ENCODE measurements at places on chromosomes 6 and 20.
A peak's percentile ranks its signal among the peaks of the same experiment; 100 is the strongest.

DNA sequence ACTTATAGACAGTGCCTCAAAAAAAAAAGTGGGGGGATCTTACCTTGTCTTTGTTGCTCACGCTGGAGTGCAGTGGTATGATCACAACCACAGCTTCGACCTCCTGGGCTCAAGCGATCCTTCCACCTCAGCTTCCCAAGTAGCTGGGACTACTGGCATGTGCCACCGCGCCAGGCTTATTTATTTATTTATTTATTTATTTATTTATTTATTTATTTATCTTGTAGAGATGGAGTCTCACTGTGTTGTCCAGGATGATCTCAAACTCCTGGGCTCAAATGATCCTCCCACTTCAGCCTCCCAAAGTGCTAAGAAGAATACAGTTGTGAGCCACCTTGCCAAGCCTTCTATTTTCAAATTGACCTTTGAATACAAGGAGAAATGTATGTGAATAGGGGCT is 553.0 kb upstream of the BTBD3 start:
- no peak for DNase-seq

- DNase-seq: no peak
These were observed 28.4 kb upstream of the SIRPA start for GRCh38 chr20:1866834-1867233.

- no peak for DNase-seq
These were observed 28.8 kb upstream of the EYA2 start for GRCh38 chr20:46865824-46866223.

GRCh38 chr6:155026706-155027045 is 31.6 kb downstream of the TIAM2 start:
- DNase-seq: no peak

- no peak for DNase-seq
These were observed 40.5 kb upstream of the PKHD1 start for GRCh38 chr6:52127957-52128356.

GRCh38 chr6:82057846-82058554 is 189.5 kb downstream of the IBTK start:
- no peak for DNase-seq

- peak; percentile 84 for DNase-seq
These were observed 894.3 kb downstream of the TFAP2A start for GRCh38 chr6:9520417-9521151.

DNA sequence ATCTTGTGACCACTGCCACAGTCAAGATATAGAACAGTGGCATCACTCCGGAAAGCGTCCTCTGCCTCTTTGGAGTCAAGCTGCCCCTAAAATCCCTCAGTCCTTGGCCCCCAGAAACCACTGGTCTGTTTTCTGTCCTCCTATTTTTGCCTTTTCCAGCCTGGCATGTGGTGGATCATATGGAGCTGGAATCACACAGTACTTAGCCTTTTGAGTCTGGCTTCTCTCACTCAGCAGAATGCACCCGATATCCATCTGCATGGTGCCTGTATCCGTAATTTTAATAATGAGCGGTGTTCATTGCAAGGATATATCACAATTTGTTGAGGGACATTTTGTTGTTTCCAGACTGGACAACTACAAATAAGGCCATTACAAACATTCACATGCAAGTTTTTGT is 49.0 kb upstream of the STX16 start:
- DNase-seq: no peak

- no peak for DNase-seq
These were observed 6.8 kb upstream of the CST8 start for GRCh38 chr20:23484081-23484480.

GRCh38 chr6:34592208-34592952 is 36.3 kb upstream of the SPDEF start:
- DNase-seq: no peak

GRCh38 chr20:62695448-62696414 is 12.9 kb upstream of the NTSR1 start:
- no peak for DNase-seq

DNA sequence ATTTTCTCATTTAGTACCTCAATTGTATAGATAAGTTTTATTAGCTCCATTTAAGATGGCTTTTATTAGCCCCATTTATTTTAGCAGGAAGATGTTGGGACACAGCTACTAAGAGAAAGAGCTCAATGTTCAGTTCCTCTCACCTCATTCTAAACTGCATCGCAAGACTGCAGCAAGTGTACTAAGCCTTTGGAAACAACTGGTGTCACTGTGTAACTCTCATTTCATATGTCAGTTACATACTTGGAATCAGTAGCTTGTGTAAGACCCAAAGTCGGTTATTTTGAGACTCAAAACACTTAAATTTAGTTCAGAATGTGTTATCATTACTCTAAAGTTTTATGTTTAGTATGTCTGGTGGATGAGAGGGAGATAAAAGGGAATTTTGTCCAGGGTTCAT is 482.9 kb downstream of the BMP2 start:
- DNase-seq: no peak

DNA sequence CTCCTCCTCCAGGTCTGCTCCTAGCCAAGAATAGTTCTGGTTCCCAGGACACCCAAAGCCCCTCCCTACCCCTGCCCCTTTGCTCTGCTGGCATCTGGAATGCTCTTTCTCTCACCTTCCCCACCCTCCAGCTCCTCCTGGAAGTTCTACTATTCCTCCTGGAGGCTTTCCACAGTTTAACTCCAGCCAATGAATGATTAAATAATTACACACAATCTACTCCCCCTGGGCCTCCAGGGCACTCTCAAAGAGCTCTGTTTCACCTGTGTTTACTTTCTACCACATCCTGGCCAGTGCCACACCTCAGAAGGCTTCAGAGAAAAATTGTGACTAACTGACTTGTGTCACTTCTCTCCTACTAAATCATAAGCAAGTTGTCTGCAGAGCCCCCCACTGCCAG is 36.2 kb downstream of the GCM1 start:
- DNase-seq: no peak

GRCh38 chr6:100267721-100268123 is 197.0 kb downstream of the SIM1 start:
- peak; percentile 12 for DNase-seq

GRCh38 chr6:54266400-54266923 is 41.8 kb upstream of the TINAG start:
- DNase-seq: no peak

GRCh38 chr6:83431545-83432155 is 799 bp upstream of the ME1 start:
- no peak for DNase-seq

- DNase-seq: no peak
These were observed 53.0 kb downstream of the CDK5RAP1 start for GRCh38 chr20:33348136-33348937.

DNA sequence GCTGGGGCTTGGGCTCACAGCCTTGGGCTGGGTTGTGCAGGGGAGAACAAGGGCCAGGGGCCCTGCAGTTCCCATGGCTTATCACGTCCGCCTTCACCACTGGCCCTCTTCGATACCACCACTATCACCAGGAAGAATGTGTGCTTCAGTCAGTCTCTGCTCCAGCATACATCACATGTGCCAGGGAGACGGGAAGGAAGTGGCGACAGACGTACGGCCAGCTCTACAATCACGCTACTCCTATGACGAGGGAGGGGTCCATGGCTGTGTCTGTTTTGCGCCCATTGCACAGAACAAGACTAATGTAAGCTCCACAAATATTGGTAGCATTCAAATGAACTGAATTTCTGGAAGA is 72.1 kb downstream of the TRAM2 start:
- no peak for DNase-seq

GRCh38 chr6:6804843-6805615 is 216.5 kb downstream of the LY86 start:
- DNase-seq: no peak

DNA sequence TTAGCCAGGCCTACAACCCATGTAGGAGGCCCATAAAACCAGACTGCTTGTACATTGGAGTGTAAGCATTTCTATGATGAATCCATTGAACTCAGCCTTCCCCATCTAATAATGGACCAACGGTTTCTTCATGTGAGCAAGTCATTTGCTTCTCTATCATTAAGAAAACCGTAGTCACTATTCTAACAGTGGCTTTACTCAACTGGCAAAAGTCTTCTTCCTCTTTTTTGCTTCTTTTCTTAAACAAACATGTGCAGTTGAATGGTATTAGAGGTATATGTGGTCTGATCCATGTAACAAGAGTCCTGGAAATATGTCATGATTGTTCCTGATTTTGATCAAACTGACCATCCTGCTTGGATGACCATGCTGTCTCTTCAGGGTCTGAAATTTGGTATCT is 132.4 kb upstream of the STXBP5 start:
- DNase-seq: no peak

DNA sequence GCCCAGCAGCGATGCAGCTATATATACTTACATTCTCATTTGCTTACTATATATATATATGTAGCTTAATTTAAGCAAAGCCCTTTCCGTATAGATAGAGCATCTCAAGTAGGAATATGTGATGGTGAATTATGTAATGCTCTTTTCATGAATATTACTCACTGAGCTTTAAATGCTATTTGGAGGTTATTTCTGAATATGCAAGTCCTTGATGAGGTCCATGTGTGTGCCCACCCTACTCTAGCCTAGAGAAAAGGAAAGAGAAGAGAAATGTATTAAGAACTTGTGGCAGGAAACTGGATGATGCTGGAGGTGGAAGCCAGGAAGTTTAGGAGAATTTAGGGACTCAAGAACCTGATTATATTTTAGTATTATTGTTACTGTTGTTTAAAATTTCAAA is 63.2 kb downstream of the PHACTR1 start:
- no peak for DNase-seq

- no peak for DNase-seq
These were observed 146.7 kb upstream of the AFDN start for GRCh38 chr6:167679790-167680604.

DNA sequence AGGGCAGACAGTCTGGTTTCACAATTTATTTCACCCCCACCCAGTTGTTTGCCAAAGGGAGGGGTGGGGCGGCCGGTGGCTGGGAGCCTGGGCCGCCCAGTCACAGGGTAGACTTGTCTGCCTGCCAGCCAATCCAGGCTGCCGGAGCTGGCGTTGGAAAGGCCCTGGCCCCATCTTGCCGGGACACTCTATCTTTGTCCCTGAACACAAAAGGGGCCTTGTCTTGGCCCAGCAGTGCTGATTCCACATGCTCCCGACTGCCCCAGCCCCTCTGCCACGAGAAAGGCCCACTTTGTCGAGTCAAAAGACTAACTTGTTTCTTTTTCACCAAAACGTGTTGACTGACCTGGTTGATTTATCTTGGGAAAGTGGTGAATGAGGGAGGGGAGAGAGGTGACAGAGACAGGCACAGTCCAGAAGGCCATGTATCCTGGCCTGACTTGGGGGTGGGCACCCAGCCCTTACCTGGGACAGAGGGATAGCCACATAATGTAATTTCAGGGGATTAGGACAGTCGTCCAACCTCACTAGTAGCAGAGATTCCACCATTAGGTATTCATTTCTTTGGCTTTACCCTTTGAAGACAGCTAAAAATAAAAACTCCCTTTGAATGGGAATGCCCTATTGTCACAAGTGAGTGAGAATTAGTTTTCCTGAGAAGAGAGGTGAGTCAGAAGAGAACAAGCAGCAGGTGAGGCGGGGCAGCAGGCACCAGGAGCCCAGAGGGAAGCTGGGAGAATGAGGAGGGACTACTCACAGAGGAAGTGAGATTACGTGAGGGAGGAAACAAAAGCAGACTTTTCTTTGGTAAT is 67.0 kb upstream of the SIRPA start:
- DNase-seq: peak; percentile 50

DNA sequence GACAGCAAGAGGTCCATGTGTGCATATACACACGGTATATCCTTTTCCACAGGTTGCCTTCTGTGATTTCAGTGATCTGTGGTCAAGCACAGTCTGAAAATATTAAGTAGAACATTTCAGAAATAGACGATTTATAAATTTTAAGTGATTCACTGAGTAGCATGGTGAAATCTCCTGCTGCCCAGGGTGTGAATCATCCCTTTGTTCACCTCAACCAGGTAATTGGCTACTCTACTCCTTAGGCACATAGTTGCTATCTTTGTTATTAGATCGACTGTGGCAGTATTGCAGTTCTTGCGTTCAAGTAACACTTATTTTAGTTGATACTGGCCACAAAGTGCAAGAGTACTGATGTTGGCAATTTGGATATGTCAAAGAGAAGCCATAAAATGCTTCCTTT is 1421.7 kb downstream of the GRIK2 start:
- DNase-seq: no peak

GRCh38 chr20:59726281-59726595 is 121.9 kb downstream of the PHACTR3 start:
- no peak for DNase-seq

DNA sequence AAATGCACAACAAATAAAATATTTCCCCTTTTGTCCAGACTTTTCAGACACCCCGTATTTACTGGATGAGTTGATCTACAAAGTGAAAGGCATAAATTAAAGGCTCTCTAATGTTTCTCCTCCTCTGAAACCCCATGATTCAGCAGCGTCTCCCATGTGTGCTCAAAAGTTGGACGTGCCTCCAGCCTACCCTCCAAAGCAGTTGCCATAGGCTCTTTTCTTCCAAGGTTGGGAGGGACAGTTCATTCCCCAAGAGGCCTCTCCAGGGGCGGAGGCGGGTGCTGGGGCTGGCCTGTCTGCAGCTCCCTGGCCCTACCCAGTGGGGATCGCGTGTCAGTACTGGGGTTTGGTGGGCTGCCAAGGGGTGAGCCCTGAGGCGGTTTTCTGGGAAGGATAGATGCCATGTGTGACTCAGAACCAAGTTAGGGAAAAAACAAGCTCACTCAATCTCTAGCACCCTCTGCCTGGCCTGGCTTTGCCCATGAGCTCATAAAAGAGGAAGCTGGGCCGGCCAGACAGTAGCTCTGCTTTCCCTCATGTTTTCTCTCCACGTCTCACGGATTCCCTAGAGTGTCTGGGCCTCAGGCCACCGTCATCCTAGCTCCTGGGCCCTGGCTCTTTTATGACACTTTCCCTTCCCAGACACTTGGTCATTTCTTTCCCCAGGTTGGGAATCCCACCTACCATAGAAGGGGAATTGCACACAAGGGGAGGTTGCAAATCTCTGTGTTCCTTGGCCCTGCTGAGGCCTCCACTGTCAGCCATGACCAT is 8.0 kb upstream of the IER3 start:
- DNase-seq: peak; percentile 99

All from NCI-H226 (cell line).